ENCODE measurements at places on chromosomes 2 and 18. TPM values are rescaled to one million over a fixed set of nuclear protein-coding genes. Genes with fewer than 3 reads are reported as not detected.
A peak's percentile ranks its signal among the peaks of the same experiment; 100 is the strongest.

The RGPD8 gene
- total RNA-seq, result 26.3 TPM

The ITGB6 gene
- total RNA-seq, result 17.2 TPM

The CNGA3 gene
- not detected for total RNA-seq

The ABCG5 gene
- not detected for total RNA-seq

The CCDC138 gene
- 4.9 TPM for total RNA-seq

The TRIM43 gene
- total RNA-seq, result not detected

The EIPR1 gene
- 39.8 TPM for total RNA-seq

DNA sequence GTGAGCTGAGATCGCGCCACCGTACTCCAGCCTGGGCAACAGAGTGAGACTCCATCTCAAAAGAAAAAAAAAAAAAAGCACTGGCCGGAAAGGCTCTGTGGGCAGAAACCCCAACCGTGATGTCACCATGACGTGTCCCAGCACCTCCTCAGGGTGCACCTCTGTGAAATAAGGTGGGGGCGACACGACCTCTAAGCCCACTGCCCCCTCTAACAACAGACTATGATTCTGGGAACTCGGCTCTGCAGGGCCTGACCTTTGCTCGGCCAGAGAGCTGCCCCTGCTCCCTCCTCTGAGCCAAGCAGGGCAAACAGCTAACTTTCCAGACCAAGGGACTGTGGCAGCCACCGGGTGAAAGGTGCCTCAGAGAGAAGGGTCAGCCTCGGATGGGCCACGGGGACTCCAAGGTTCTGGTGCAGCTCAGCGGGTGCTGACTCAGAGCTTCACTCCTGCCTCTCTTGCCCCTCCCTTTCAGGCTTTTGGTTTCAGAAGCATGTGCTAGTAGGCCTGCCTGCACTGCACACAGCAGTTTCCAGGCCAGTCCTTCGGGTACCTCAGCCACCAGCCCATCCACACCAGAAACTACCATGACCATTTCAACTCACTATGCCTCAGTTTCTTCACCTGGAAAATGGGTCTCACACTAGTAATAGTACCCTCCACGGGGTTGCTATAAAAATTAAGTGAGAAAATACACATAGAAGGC, 8.0 kb downstream of the TMBIM1 start:
- H3K27me3 ChIP-seq, result no peaks in the 10 kb centered on the region
- peak overlapping the region; percentile 100 for H3K27ac ChIP-seq
- H3K4me3 ChIP-seq, result peak overlapping the region; percentile 20
- peaks cover 92% of the 10 kb centered on the region for H3K4me1 ChIP-seq
- peaks cover 26% of the 10 kb centered on the region for H3K36me3 ChIP-seq
- DNase-seq, result no peak

GRCh38 chr2:238160206-238161129, 1.7 kb downstream of the ERFE start:
- H3K4me1 ChIP-seq, result peaks cover 13% of the 10 kb centered on the region
- no peaks in the 10 kb centered on the region for H3K36me3 ChIP-seq
- H3K27me3 ChIP-seq, result no peaks in the 10 kb centered on the region
- no peak overlapping the region for H3K27ac ChIP-seq
- DNase-seq, result no peak
- no peak overlapping the region for H3K4me3 ChIP-seq

DNA sequence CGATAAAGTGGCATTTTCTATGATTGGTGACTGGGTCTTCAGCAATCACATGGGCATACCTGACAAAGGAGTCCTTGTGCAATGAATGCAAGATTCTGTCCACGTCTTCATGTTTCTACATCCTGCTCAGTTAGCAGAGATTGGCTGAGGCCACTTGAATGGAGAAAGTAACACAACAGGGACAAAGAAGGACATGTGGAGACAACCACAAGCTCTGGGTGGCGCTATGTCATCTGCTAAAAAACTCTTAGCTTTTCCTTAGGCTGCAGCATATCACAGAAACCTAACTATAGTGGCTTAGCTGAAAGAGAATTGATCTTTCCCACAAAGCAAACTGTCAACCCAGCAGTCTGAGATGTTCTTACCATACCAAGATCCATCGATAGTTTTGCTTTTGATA, 1109.7 kb downstream of the SOCS6 start:
- DNase-seq, result no peak
- H3K36me3 ChIP-seq, result no peaks in the 10 kb centered on the region
- no peak overlapping the region for H3K27ac ChIP-seq
- no peak overlapping the region for H3K4me3 ChIP-seq

DNA sequence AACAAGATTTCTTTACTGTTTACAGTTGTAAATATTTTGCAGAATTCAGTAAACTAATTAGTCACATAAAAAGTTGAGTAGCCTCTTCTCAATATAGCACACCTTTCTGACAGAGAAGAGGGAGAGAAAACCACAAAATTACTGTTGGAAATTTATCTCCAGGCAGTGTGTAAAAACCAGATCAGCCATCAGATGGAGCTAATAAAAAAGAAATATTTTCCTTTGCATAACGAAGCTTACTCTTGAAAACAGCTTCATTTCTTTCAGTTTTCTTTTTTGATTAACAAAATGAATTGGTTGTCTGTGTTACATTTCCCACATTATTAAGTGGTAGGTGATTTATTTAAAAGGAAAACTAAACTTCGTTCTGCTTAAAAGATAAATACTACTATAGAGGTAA, 259.3 kb upstream of the KCNJ3 start:
- no peaks in the 10 kb centered on the region for H3K4me1 ChIP-seq
- no peaks in the 10 kb centered on the region for H3K36me3 ChIP-seq
- H3K4me3 ChIP-seq, result no peak overlapping the region
- no peak overlapping the region for H3K27ac ChIP-seq

GRCh38 chr2:201448701-201449100, 2.6 kb downstream of the TRAK2 start:
- no peak for DNase-seq
- H3K27me3 ChIP-seq, result no peaks in the 10 kb centered on the region
- no peak overlapping the region for H3K27ac ChIP-seq
- H3K4me1 ChIP-seq, result peaks cover 32% of the 10 kb centered on the region

DNA sequence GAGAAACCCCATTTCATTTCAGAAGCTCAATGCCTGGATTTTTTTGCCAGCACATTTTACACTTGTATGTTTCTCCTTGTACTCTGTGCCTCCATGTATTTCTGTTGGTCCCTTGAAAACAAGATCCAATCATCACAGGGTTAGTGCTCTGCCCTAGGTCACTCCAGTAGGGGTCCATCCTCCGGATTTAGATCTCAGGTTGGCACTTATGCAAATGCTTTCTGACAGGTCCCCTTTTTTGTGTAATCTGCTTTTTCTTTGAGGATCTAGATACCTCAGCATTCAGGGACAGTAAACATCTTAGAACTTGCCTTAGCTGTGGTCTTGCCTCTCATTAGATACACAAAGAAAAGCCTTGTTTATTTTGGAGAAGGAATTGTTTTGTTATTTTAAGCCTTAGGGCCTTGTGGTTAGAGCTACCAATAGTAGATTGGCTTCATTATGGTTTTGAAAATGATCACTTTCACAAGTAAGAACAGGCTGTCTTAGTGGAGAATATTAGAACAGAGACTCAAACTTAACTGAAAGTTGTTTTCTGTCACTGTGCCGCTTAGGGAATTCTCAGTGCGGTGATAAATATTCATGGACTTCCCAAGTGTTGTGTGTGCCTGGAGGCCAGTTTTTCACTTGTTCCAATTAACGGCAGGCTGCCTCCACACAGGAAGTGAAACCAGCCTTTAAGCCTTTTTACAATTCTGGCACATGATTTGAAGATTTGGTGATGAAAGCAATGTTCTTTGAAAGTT, 7.8 kb downstream of the MERTK start:
- peak overlapping the region; percentile 58 for H3K27ac ChIP-seq
- H3K27me3 ChIP-seq, result no peaks in the 10 kb centered on the region
- DNase-seq, result no peak
- H3K4me1 ChIP-seq, result peaks cover 11% of the 10 kb centered on the region

GRCh38 chr2:11799826-11800225, 53.4 kb downstream of the LPIN1 start:
- H3K4me1 ChIP-seq, result no peaks in the 10 kb centered on the region
- H3K4me3 ChIP-seq, result no peak overlapping the region
- H3K36me3 ChIP-seq, result peaks cover 48% of the 10 kb centered on the region
- no peaks in the 10 kb centered on the region for H3K27me3 ChIP-seq
- H3K27ac ChIP-seq, result no peak overlapping the region
- peak; percentile 58 for DNase-seq

DNA sequence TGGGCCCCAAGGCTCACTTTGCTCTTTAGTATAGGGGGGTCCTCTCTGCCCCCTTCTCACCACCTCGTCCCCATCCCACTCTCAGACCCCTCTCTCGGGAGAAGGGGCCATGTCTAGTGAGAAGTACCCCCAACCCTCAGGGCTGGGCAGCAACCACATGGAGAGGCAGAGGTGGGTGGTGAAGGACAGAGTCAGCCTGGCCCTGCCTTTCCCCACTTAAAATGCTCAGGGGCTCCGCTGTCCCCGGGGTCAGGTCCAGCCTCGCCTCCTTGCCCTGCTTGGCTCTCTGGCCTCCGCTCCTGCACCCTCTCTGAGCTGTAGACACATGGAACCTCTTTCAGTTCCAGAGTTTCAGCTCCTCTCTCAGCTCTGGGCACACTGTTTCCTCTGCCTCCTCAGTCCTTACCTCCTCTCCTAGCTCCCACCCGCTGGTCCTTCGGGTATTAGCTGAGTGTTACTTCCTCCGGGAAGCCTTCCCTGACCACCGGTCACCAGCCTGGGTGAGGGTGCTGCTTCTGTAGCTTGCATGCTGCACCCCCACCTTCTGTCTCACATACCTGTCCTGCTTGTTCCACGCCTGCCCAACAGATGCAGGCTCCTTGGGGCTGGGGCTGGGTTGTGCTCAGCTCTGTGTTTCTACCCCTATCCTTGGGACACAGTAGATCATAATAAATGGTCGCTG, 79.5 kb upstream of the OTOF start:
- H3K36me3 ChIP-seq, result no peaks in the 10 kb centered on the region
- no peaks in the 10 kb centered on the region for H3K27me3 ChIP-seq

GRCh38 chr2:82084679-82085392, 1780.3 kb upstream of the LRRTM1 start:
- no peak for DNase-seq
- H3K27me3 ChIP-seq, result no peaks in the 10 kb centered on the region
- no peaks in the 10 kb centered on the region for H3K4me1 ChIP-seq
- H3K36me3 ChIP-seq, result no peaks in the 10 kb centered on the region
- no peak overlapping the region for H3K27ac ChIP-seq
- no peak overlapping the region for H3K4me3 ChIP-seq

All from vagina (tissue), 2 donors.